ENCODE measurements at places on chromosomes 2 and 18. TPM values are rescaled to one million over a fixed set of nuclear protein-coding genes. Genes with fewer than 3 reads are reported as not detected.

DNA sequence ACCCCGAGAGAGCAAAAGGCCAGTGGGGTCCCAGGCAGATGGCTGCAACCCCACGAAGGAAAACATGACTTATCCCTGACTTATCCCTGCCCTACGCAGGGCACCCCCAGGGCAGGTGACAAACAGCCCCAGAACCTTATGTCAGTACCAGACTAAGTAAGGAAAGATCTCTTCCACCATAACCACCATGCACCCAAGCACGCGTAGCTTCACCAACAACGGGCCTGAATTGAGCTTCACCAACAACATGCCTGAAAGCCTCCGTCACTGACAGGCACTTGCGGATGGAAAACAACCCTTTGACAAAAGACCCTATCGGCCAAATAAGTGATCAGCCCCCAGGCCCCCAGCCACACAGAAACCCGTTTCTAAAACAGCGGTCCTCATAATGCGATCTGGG, 34.1 kb downstream of the HDAC4 start:
- H3K4me1 ChIP-seq, result peaks cover 5% of the 10 kb centered on the region
- DNase-seq, result no peak
- H3K27ac ChIP-seq, result no peak overlapping the region
- no peaks in the 10 kb centered on the region for H3K27me3 ChIP-seq
- H3K36me3 ChIP-seq, result no peaks in the 10 kb centered on the region

GRCh38 chr2:85680707-85681371, 12.8 kb upstream of the SFTPB start:
- DNase-seq, result no peak
- peaks cover 12% of the 10 kb centered on the region for H3K4me1 ChIP-seq
- no peak overlapping the region for H3K4me3 ChIP-seq
- no peak overlapping the region for H3K27ac ChIP-seq
- peaks cover 15% of the 10 kb centered on the region for H3K27me3 ChIP-seq

- no peaks in the 10 kb centered on the region for H3K36me3 ChIP-seq
- no peaks in the 10 kb centered on the region for H3K27me3 ChIP-seq
- no peak for DNase-seq
Measured at GRCh38 chr2:179440642-179441251, 176.1 kb upstream of the SESTD1 start.

HOXD12 gene
- not detected for total RNA-seq

- DNase-seq, result no peak
- H3K36me3 ChIP-seq, result no peaks in the 10 kb centered on the region
- no peak overlapping the region for H3K4me3 ChIP-seq
- H3K27me3 ChIP-seq, result no peaks in the 10 kb centered on the region
Measured at GRCh38 chr2:146981921-146982320, 862.9 kb upstream of the ACVR2A start.

- H3K36me3 ChIP-seq, result no peaks in the 10 kb centered on the region
- no peak overlapping the region for H3K4me3 ChIP-seq
- DNase-seq, result no peak
- H3K27ac ChIP-seq, result no peak overlapping the region
- no peaks in the 10 kb centered on the region for H3K4me1 ChIP-seq
- H3K27me3 ChIP-seq, result peaks cover 55% of the 10 kb centered on the region
Measured at GRCh38 chr18:45441110-45441847, 174.0 kb upstream of the SLC14A2 start.

GRCh38 chr2:180625006-180625844, 355.2 kb upstream of the UBE2E3 start:
- H3K27me3 ChIP-seq, result no peaks in the 10 kb centered on the region
- peak overlapping the region; percentile 41 for H3K27ac ChIP-seq
- no peak for DNase-seq
- peaks cover 22% of the 10 kb centered on the region for H3K4me1 ChIP-seq
- no peak overlapping the region for H3K4me3 ChIP-seq

DNA sequence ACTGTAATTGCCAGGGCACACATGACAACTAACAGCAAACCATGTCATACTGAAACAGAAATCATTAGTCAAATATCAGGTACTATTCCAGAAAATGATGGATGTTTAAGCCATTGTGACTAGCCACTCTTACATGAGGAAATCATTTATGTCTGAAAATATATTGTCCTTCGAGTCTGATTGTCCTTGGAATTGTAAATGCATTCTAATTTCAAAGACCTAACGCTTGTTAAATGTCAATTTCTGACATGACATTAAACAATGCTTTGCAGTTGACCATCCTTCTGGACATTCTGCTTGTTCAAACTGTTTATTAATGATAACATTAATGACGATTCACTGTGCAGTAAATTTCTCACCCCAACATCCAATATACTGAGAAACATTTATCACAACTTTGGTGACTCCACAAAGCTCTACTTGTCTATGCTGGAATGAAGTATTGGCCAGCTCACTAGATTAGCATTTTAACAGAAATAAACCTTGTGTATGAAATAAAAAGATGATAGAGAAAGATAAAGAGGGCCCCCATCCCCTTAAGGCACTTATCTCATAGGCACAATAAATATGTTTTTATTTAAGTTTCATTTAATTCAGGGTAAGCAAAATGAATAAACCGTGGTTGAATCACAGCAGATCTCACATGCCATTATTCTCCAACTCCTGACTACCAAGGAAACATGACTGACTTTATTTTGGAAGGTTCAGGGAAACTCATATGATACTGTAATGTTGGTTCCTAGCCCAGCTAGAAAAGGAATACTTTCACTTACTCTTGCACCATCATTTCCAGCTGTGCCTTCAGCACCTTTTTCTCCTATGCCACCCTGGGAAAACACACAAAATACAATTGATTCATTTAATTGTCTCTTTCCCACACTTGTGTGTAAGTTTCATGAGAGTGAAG, 82.3 kb downstream of the COL3A1 start:
- H3K27me3 ChIP-seq, result no peaks in the 10 kb centered on the region
- H3K4me1 ChIP-seq, result peaks cover 20% of the 10 kb centered on the region
- peaks cover 67% of the 10 kb centered on the region for H3K36me3 ChIP-seq
- peak overlapping the region; percentile 63 for H3K27ac ChIP-seq

GRCh38 chr2:11855064-11855760, 108.8 kb downstream of the LPIN1 start:
- peaks cover 4% of the 10 kb centered on the region for H3K36me3 ChIP-seq
- no peak overlapping the region for H3K27ac ChIP-seq
- H3K27me3 ChIP-seq, result peaks cover 4% of the 10 kb centered on the region
- H3K4me1 ChIP-seq, result no peaks in the 10 kb centered on the region

DNA sequence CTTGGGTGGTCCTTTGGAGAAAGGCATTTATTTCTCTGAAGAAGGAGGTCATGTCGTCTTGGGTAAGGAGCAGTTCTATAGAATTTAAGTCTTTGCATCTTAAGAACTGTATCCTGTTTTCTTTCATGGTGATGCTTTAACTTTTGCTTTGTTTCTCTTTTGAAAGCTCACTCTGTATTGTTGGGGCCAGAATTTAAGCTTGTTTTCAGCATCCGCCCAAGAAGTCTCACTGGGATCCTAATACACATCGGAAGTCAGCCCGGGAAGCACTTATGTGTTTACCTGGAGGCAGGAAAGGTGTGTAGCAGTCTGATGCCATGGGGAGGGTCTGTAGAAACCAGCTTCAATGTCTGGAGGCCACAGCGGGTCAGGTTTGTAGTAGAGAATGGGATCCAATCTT, 64.7 kb upstream of the TTC39C start:
- no peaks in the 10 kb centered on the region for H3K4me1 ChIP-seq
- no peaks in the 10 kb centered on the region for H3K36me3 ChIP-seq
- H3K27ac ChIP-seq, result no peak overlapping the region
- DNase-seq, result no peak
- no peak overlapping the region for H3K4me3 ChIP-seq
